Ovary (tissue), 10 donors: ENCODE measurements at places on chromosomes 7 and 10. TPM values are rescaled to one million over a fixed set of nuclear protein-coding genes. Genes with fewer than 3 reads are reported as not detected.

GRCh38 chr7:42106562-42106961, 130.4 kb downstream of the GLI3 start:
- DNase-seq = no peak

DNA sequence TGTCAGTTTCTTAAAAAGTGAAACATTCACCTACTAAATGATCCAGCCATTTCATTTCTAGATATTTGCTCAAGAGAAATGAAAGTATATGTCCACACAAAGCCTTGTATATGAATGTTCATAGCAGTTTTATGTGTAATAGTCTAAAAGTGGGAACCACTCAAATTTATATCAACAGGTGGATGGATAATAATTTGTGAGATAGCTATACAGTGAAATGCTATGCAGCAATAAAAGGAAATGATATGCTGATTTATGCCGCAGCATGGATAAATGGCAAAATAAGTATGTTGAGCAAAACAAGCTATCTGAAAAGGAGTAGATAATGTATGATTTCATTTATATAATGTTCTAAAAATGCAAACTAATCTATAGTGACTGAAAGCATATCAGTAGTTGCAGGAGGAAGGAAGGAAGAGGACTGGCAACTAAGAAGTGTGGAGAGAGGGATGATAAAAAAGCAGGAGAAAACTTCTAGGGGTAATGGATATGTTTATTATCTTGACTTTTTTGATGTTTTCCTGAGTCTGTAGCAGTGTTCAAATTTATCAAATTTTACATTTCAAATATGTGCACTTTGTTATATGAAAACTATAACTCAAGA, 80.6 kb downstream of the ABCB5 start:
- DNase-seq = no peak

GRCh38 chr10:124680675-124681074, 63.5 kb downstream of the FAM53B start:
- no peak for DNase-seq

EPHB4 gene
- 31.0 TPM for total RNA-seq

DNA sequence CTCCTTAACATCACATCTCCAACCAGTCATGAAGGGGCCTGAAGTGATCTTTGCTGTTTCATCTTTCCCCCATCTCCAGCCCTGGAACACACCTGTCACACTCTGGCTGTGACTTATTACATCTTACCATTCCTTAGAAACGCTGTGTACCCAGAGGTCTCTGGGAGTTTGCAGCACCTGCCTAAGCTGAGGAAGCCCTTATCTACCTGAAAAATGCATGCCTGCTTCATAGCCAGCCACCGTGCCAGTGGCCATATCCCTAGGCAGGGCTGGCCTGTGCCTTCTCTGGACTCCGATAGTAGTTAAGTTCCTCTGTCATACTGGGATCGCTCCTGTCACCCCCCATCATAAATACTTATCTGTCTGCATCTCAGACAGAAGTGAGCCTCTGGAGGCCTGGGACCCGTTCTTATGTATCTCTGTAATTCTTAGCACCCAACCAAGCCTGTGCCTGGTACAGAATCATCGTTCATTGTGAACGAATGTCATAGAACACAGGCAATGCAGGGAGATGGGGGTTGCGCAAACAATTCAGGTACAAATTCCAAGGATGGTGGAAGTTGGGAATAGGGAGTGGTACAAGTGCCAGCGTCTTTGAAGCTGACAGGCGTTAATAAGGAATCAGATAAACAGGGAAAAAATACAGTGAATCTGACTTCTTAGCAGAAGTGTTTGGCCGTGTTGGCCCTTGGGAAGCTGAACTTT, 254.6 kb downstream of the CAMK1D start:
- DNase-seq = no peak

DNA sequence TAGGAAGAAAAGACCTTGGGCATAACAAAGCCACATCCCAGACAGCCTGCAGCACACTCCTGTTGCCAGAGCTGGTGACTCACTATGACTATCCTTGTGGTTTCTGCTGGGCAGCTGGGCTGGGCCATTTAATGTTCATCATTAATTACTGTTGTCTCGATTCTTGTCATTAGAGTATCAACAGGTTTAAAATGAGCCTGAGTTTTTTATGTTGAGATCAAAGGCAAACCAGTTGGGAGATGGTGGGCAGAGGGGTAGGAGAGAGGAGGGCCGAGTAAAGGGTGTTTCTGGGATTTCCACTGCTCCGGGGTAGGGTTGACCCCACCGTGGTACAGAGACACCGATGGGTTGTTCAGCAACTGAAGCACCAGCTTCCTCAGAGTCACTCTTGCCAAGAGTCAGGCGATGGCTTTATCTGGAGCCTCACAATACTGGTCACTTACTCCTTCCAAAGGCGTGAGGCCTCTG, 128.7 kb upstream of the LYZL1 start:
- no peak for DNase-seq

- DNase-seq = no peak
Observed at GRCh38 chr10:121658611-121659010, 60.4 kb upstream of the FGFR2 start.

GRCh38 chr10:113137941-113138685, 188.1 kb downstream of the TCF7L2 start:
- DNase-seq = no peak

IRF5 gene
- total RNA-seq = 2.2 TPM

DNA sequence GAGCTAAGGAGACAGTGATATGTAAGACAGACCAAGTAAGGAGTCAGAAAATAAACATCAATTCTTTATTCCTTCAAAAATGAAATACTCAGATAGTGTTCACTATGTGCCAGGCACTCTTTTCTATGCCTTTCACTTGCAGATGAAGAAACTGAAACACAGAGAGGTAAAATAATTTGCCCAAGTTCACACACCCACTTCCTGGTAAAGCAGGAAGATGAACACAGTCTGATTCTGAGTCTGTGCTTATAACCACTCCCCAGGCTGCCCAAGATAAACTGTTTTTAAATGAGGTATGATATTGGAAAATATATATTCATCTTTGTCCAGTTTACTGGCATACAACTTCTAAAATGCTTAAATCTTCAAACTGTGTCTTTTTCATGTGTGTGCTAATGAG, 294.4 kb upstream of the NPVF start:
- DNase-seq = no peak

AGAP9 gene
- 1.3 TPM for total RNA-seq

DNA sequence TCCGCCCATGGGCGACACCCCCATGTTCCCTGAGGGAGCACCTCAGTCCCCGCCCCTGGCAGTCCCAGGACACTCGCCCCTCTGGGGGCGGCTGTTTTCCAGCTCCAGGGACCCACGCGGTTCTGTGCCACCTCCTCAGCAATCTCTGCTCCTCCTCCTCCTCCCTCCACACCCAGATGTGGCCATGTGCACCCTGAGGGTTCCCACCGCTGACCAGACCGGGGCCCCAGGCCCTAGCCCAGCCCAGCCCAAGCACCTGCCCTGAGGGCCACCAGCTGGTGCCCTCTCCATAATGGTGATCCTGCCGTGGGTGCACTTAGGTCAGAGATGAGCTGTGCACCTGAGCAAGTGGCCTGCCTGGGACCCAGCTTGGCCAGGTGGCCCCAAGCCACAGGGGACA, 25.1 kb downstream of the AP5Z1 start:
- DNase-seq = no peak

- no peak for DNase-seq
Observed at GRCh38 chr7:69823151-69823744, 225.0 kb downstream of the AUTS2 start.

FAM25C gene
- total RNA-seq = not detected

DNA sequence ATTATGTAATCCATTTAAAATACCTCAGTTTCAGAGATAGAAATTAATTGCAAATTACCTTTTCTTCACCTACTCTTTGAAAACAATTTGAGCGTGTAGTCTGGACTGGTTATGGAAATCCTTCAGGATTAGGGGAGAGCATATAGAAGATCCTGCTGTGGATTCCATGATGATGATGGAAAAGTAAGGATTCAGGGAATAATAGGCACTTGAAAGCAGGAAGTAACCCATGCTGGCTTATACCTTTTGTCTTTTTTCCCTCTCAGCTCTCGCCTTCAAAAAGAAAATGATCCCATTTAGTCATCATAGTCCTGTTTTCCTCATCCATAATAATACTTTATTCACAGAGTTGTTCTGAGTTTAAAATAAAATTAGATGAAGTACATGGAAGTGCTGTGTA, 4.4 kb downstream of the HBP1 start:
- DNase-seq = no peak

CYP2C18 gene
- 0.08 TPM for total RNA-seq

GRCh38 chr10:119541459-119542356, 811 bp downstream of the RGS10 start:
- no peak for DNase-seq

- peak; percentile 19 for DNase-seq
Observed at GRCh38 chr10:84140036-84140379, 699 bp downstream of the GHITM start.

DNA sequence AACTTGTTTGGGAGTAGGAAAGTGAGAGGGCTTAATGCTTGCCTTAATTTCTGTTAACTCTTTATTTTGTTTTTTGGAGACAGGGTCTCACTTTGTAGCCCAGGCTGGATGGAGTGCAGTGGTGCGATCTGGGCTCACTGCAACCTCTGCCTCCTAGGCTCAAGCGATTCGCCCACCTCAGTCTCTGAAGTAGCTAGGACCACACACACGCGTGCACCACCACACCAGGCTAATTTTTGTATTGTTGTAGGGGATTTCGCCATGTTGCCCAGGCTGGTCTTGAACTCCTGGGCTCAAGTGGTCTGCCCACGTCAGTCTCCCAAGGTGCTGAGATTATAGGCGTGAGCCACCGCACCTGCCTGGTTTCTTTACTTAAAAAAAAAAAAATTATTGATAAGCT, 1.9 kb downstream of the PPP2R2D start:
- DNase-seq = no peak

ZNF467 gene
- total RNA-seq = 12.3 TPM

GPR37 gene
- total RNA-seq = 0.43 TPM

DNA sequence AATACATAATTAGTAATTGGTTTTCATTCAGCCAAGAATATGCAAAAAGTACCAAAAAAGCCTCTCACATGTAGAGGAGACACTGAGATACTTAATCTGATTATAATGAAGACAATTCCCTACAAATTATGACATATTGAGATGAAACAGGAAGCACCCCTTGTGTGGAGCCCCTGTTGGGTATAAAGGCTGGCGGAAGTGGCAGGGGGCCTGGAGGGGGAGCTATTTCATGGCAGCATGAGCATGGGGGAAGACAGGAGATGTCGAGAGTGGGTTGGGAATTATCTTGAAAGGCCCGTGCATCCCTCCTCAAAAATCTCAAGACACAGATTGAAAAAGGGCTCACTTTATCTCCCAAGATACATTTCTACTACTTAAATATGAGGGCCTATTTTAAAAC, 96.9 kb downstream of the PIP4K2A start:
- no peak for DNase-seq
